ENCODE measurements at places on chromosomes 16 and 17.

DNA sequence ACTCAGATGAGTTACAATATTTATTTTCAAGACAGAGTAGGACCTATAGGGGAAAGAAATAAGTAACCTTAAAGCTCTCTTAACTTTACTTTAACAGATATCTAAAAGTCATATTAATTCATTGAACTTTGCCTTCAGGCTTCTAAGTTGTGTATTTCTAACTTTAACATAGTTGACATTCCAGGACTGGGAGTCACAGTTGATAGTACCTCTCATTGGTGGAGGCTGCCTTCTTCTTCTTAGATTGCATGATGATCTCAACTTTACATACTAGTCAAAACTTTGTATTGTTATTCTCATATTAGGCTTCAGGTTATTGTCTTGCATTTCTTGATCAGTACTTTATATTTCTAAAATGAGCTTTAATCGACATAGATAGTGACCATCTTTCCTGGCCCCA, 350.1 kb upstream of the KIF2B start:
- DNase-seq = no peak

GRCh38 chr17:3985846-3986245, 21.6 kb upstream of the ATP2A3 start:
- DNase-seq = no peak

GRCh38 chr17:9472094-9472493, 103.5 kb downstream of the STX8 start:
- no peak for DNase-seq

DNA sequence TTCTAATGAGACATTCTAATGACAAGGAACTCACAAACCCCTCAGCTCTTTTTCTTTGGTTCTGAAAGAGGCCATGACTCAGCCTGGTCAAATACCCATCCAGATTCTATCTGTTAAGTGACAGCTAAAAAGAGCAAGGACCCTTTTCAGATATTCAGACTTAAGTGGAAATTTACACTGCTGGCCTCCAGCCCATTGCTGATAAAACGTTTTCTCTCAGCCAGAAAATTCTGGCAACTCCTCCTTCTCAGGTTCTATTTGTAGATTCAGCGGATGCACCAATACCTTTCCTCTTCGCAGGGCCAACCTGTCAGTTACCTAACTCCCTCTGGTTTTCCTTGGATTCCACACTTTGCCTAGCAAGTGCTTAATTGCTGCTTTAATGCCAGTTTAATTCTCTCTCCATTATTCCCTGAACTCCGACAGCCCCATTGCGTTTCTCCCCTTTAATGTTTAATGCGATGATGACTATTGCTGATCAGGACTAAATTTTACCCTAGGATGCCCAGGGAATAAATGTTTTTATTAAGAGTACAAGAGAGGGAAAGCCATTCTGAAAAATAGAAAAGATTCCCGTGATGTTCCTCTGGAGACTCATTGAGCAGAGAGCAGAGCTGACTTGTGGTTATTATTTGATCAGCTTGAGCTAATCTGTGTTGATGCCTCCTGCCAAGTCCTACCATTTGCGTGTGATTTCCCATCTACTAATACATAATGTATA, 35.9 kb upstream of the TOM1L1 start:
- no peak for DNase-seq

GRCh38 chr17:73191443-73192205, 1.2 kb upstream of the COG1 start:
- peak; percentile 65 for DNase-seq

DNA sequence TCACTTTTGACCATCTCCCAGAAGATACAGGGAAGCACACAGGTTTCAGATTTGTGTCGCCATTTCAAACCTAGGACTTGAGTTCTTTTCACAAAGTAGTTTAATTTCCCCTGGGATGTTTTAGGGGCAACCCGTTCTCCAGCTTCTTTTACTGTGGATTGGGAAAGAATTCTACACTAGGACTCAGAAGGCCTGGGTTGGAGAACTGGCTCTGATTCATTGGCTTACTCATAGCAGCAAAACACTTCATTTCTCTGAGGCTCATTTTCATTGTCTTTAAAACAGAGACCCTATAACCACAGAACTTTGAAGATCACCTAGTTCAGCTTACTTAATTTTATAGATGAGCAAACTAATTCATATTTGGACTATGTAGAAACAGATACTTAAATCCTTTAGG, 175.9 kb upstream of the SALL1 start:
- DNase-seq = no peak

DNA sequence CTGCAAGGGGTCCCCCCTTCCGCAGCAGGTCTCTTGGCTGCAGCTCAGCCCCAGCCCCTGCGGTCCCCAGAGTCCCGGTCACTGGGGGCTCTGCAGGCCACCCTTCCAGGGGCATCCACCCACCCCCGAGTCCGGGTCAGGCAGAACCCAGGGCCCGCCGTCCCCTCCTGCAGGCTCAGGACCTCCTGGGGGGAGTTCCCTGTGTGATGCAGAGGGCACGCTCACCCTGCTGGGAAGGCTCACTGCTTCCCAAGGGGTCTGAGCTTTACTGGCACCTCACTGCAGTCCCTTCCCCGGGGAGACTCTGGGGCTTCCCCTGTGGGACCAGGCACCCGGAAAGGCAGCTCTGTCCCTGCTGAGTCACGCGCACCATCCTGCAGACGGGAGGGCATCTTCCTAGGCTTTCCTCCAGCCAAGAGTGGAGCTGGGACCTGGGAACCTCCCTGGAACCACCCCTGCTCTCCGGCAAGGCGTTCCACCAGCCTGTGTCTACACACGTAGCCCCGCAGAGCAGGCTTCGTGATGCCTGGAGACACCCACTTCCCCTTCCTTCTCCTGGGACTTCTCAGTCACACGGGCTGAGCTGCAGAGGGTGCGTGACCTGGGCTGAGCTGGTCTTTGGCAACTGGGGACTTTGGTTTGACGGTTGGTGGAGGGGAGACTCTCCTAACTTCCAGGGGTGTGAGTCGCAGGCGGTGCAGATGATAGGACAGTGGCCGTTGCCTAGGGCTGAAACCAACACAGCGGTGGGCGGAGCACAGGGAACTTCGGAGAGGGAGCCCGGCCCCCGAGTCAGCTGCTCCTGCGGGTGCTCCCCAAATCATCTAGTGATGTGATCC, 23.4 kb downstream of the SLC25A10 start:
- DNase-seq = no peak

DNA sequence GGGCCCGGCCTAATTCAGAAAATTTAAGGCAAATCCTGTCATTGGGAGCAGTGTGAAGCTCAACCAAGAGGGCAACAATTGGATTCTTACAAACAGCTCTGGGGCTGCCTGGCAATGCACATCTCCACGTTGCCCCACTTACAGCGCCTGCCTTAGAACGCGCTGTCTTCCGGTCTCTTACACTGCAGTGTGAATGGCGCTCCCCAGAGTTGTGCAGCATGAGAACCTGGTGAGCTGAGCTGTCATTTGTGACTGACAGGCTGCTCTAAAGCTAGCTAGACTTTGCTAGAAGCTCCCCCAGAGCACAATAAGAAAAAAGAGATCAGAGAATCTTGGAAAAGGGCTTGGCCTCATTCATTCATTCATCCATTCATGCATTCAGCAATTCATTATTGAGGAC, 64.5 kb upstream of the PLCG2 start:
- no peak for DNase-seq

DNA sequence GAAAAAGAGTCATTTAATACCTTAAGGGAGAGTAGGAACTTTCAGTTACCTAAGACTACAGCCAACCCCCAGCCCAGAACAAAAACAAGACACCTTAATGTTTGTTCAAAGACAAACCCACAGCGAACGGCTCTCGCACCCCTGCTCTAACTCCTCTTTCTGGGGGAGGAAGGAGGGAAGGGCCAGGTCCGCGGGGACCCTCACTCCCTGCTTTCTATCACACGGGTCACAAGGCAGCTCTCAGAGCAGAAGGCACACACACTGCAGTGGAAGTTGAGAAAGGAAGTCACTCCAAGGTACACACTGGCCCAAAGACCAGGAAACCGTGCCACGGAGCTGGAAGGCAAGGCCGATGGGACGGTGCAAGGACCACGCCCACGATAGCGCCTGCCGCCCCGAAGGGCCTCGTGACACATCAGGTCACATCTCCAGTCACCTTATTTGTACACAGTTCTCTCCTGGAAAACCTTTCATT, 10.0 kb downstream of the LITAFD start:
- no peak for DNase-seq

DNA sequence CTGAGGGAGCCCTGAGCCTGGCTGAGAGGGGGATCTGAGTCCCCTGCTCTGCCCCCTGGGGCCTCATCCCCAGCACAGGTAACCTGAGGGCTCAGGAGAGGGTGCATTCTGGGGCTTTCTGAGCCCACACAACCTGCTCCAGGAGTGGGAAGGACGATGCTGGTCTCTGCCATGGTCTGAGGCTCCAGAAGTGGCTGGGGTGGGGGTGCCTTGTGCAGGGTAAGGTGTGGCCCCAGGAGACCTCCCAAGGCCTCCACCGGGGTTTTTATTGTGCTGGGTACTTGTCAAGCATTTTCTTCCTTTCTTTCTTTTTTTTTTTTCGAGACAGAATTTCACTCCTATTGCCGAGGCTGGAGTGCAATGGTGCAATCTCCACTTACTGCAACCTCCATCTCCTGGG, 300 bp downstream of the CTRB1 start:
- DNase-seq = no peak

- DNase-seq = no peak
These were observed 1.3 kb upstream of the SUZ12 start for GRCh38 chr17:31935512-31935911.

DNA sequence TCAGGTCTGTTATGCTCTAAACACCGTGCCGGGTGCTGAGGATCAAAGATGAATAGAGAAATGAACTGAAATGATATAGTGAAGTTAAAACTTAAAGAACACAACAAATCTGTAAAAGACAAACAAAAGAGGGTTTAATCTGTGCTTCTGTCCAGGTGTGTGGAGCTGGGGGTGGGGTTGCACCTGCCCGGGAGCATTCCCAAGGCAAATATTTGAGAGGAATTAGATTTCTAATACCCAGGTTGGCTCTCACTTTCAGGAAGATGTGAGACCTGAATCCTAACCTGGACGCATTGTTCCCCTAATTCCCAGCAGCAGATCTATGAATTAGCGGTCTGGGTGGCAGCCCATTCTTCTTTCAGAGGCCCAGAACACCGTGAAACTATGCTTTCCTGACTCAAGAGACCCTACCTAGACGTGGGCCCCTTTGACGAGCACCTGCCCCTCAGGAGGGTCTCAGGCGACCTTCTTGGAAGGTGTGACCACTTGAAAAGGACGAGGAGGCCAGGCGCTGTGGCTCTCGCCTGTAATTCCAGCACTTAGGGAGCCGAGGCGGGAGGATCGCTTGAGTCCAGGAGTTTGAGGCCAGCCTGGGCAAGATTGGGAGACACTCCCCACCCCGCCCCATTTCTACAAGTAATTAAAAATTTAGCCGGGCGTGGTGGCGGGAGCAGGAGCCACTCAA, 677 bp upstream of the RANGRF start:
- DNase-seq = no peak

- peak; percentile 60 for DNase-seq
These were observed 1.4 kb upstream of the SSH2 start for GRCh38 chr17:29931231-29931932.

DNA sequence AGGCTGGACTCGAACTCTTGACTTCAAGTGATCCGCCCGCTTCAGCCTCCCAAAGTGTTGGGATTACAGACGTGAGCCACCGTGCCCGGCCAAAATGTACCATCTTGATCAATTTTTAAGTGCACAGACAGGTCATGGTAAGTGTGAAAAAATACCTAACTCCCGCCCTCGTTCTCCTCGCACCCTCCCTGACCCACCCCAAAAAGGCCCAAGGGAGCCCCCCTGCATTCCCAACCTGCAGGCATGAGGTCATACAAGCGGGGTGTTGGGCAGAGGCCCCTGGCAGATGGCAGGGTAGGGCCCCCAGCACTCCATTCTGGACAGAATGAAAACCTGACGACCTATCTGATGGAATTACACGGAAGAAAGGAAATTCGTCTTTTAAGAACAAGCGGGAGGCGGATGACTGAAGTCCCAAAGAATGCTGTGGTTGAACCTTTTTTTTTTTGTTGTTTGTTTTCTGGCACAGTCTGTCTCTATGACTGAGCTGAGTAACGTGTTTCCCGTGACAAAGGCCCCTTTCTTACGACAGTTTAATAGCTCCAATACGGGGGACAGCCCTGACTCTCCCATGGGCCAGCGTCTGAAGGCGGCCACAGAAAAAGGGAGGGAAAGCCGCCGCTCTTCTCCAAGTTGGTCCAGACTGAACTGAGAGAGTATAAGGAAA, 376.4 kb downstream of the SLC39A11 start:
- DNase-seq = no peak

GRCh38 chr16:65222049-65222448, 100.2 kb upstream of the CDH11 start:
- no peak for DNase-seq

Data from CMK (cell line).